ENCODE measurements at places on chromosomes 13 and 19.

DNA sequence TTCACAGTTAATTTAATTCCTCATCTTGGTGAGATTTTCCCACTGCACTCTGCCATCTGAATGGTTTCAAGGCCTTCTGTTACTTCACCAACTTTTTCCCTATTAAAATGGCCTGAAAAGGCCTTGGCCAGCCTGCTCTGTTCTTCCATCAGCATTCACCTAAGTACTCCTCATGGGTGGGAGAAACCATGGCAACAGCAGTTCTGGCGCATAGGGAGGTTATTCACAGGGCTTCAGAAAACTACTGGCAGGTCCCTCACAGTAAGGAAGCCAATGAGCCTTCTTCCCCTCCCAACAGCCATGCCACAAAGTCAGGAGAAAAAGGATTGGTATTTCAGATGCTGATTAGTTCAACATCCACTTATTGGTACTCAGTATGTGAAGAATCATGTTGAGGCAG, 17.2 kb upstream of the GJB2 start:
- no peak for DNase-seq

DNA sequence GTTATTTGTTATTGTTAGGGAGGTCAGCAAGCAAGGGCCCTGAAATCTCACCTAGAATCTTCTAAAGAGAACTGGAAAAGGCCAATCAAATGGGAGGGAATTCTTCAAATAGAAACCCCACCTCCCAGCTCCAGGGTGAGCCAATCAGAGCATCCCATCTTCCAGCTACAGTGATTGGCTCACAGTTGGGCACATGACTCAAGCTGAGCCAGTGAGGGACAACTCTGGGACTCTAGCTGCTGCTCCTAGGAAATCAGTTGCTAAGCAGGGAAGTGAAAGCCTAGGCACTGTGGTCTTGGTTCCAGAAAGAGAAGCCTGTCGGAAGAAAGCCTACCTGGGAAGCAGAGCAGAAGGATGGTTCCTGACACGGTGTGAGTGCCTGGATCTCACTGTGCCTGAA, 13.4 kb downstream of the TM6SF2 start:
- DNase-seq = peak; percentile 50

DNA sequence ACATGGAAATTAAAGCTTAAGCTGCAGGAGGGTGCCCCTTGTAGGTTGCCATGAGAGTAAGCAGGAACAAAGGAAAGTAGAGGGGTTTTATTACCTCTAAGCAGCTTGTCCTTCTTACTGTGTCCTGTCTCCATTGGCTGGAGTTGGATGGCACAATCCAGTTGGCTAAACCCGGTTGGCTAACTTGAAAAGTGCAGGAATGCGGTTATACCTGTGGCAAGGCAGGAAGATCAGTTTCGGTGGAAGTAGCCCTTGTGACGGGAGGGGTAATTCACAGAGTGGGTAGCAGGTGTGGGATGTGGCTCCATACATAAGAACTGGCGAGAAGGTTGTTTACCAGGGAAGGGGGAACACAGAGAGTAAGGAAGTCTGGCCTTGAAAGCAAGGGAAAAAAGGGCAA, 3.2 kb downstream of the ZNF726 start:
- DNase-seq = peak; percentile 1

DNA sequence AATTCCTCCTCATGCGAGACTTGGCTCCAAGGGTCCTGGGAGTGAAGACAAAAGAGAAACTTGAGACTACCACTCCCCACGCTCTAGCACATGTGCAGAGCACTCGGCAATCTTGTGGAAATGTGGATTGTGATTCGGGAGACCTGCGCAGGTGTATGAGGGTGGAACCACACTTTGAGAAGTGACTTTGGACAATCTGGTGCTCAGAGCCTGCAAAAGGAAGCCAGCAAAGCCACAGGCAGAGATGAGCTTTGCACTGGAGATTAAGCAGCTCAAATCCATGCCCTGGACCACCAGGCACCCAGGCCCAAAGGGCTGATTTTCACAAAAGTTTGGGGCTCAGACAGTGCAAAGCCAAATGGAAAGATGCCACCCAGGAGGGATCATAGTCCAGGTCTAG, 162.5 kb upstream of the TSHZ3 start:
- no peak for DNase-seq

- DNase-seq = no peak
Measured at GRCh38 chr19:424546-424945, 15.6 kb upstream of the C2CD4C start.

DNA sequence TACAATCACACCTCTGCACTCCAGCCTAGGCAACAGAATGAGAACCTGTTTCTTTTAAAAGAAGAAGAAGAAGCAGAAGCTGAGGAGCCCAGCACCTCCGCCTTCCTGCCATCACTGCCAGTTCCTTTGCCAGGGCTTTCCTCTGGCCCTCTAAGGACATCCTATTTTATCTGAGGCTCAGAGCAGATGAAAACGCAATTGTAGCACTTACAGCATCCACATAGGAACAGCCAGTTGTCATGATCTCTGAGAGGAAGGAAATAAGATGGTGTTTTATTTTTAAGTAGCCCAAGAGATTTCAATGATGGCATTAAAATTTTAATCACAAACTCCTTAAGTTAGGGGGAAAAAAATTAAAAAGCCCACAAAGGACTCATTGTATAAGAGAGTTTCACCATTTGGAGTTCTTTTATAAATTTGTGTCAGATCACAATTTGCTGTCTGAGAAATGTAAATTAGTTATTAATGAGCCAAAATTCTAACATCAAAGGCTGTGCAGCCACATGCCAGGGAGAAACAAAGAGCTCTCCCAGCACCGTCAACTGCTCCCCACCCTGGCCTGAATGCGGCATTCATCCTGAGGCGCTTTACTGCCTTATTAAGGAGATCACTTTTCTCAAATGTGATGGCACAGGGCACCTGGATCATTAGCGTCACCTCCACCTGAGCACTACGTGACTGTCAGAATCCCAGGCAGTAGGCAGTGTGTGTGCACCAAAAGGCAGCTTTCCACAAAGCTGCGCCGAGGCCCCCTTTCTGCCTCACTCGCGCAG, 393.0 kb downstream of the FOXO1 start:
- DNase-seq = no peak

DNA sequence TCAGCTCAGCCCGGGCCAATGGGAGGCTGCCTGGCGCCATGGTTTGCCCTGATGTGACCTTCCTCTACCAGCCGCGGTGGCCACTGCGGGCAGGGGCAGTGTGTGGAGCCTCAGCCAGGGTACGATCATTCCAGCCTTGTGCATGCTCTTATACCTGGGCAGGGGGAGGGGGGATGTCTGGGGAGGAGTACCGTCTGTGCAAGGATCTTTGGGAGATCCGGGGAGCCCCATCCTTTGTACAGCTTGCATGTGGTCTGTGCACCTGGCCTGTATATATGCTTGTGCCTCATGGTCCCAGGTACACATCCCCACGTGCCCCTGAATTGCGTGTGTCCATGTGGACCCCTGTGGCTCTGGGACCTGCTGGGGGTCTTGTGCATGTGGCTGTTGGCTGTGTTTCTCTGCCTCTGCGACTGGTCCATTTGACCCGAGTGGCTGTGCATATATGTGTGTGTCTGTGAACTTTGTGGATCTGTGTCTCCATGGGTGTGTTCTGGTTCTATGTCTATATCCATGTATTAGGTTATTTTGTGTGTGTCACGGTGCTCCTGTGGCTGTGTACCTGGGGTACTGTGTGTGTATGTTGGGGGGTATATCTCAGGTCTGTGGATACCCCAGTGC, 12.8 kb upstream of the NANOS3 start:
- DNase-seq = no peak

DNA sequence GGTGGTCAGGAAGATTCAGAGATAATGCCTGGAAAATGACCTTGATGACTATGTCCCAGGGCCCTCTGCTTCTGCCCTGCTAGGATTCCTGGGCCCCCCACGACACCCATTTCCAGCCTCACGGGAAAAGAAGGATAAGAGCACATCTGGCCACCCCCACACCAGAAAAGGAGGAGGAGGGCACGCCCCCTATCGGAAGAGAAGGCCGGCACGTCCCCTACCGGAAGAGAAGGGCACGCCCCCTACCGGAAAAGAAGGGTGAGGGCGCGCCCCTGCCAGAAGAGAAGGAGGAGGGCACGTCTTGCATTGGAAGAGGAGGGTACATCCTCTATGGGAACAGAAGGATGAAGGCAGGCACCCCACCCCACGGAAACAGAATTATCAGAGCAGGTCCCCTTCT, 84.3 kb downstream of the IER2 start:
- DNase-seq = no peak

- no peak for DNase-seq
Measured at GRCh38 chr19:12638611-12639182, 27.8 kb downstream of the MAN2B1 start.

GRCh38 chr13:98927951-98928927, 49.6 kb downstream of the DOCK9 start:
- DNase-seq = peak; percentile 56

DNA sequence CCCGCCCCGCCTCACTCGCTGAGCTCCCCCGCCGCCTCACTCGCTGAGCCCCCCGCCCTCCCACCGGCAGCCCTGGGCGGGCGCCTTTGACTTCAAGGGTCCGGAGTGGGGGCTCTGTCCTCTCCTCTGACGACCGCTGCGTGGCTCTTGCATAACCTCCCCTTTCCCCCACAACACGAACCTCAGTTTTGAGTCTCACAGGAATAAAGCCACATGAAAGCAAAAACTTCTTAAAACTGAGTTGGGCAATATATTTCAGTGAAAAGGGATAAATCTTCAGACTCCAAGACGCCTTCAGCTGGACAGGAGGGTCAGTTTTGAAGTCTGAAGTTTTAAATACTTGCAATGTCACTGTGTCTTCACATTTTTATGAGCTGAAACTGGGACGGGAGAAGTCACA, 70.6 kb upstream of the C13orf46 start:
- DNase-seq = peak; percentile 62

DNA sequence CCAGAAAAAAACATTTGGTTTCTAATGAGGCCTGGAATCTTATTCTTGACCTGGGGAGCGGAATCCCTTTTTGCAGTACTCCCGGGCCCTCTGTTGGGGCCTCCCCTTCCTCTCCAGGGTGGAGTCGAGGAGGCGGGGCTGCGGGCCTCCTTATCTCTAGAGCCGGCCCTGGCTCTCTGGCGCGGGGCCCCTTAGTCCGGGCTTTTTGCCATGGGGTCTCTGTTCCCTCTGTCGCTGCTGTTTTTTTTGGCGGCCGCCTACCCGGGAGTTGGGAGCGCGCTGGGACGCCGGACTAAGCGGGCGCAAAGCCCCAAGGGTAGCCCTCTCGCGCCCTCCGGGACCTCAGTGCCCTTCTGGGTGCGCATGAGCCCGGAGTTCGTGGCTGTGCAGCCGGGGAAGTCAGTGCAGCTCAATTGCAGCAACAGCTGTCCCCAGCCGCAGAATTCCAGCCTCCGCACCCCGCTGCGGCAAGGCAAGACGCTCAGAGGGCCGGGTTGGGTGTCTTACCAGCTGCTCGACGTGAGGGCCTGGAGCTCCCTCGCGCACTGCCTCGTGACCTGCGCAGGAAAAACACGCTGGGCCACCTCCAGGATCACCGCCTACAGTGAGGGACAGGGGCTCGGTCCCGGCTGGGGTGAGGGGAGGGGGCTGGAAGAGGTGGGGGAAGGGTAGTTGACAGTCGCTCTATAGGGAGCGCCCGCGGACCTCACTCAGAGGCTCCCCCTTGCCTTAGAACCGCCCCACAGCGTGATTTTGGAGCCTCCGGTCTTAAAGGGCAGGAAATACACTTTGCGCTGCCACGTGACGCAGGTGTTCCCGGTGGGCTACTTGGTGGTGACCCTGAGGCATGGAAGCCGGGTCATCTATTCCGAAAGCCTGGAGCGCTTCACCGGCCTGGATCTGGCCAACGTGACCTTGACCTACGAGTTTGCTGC, at the start of gene ICAM4:
Gene ICAM4 (plus strand): TSS at position 153 of the 935 bp plus-strand sequence. CDS start 58 bp downstream, at position 211.
- peak; percentile 92 for DNase-seq

GRCh38 chr19:33311326-33311682, 9.0 kb upstream of the CEBPA start:
- DNase-seq = no peak

DNA sequence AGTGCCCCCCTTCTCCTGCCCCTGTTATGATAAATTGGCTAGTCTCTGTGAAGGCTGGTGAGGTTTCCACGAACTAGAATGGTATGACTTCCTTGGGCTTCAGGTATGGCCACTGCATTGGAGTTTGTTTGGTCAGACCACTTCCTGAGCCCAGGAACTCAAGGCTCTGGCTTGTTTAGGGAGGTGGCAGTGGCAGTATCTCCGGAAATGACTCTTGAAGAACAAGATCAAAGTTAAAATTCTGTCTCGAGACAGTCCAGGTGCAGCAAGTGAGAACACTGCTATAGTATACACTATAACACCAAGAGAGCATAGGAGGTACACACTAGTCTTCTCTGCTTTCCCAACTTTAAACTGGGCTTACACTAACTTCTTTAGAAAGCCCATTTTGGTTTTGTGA, 309.1 kb downstream of the KLF12 start:
- no peak for DNase-seq

GRCh38 chr13:92649140-92649813, 577.3 kb upstream of the GPC6 start:
- peak; percentile 5 for DNase-seq

DNA sequence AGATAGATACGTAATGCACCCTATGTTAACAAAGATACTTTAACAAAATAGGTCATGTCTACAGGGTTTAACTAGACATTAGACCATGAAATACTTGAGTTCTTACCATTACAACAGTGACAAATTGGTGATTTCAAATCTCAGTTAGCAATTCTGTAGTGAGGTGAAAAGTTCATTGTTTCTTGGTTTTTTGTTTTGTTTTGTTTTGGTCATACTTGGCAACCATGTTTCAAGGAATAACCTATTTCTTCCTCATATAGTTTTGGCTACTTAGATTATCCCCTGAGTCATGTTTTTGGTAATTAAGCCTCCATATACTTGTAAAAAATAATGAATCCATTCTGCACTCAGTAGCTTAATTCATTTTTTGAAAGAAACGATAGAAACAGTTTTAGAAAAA, 1200.4 kb downstream of the DIAPH3 start:
- DNase-seq = peak; percentile 17

GRCh38 chr19:1651568-1652291, 685 bp downstream of the TCF3 start:
- DNase-seq = peak; percentile 39

DNA sequence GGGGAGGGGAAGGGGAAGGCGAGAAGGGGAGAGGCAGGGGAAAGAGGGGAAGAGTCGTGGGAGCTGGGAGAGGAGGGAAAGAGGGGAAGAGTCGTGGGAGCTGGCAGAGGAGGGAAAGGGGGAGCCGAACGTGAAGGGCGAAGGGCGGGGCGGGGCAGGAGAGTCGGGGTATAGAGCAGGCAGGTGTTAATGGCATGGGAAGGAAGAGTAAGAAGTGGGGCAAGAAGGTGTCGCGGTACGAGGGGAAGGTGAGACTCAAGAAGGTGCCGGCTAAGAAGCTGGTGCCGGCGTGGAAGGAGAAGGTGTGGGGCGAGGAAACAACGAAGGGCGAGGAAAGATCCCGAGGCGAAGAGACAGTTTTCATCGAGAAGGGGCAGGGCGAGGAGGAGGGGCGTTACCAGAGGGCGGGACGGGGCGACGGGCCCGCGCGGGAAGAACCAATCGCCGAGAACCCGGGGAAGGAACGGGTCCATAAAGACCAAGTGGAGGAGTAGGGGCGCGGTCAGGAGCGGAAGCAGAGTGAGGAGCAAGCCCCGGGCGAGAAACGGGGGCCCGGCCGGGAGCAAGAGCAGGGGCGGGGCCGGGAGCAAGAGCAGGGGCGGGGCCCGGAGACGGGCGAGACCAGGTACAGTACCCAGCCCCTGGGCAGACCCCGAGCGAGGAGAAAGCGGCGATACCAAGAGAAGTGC, 463 bp downstream of the CATSPERG start:
- peak; percentile 97 for DNase-seq

Data from choroid plexus epithelial cell (primary cell).